Daoy (cell line): ENCODE measurements at places on chromosomes 2 and 18.
A peak's percentile ranks its signal among the peaks of the same experiment; 100 is the strongest.

DNA sequence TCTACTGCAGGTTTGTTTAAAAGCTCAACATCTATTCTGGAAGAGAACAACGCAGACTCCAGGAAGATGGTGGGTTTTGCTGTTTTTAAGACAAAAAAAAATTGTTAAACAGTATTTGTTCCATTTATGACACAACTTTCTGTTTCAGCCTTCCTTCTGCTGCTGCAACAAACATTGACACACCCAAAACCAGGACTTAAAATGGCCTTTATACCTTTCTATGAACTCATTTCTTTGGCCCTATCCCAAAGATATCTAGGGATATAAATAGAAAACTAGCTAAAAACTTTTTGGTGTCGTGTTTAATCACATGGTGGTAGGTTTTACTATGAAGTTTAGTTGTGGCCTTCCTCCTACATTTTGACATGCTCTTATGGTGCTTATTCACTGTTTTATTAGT is 964 bp upstream of the GALNT3 start:
- DNase-seq: no peak

DNA sequence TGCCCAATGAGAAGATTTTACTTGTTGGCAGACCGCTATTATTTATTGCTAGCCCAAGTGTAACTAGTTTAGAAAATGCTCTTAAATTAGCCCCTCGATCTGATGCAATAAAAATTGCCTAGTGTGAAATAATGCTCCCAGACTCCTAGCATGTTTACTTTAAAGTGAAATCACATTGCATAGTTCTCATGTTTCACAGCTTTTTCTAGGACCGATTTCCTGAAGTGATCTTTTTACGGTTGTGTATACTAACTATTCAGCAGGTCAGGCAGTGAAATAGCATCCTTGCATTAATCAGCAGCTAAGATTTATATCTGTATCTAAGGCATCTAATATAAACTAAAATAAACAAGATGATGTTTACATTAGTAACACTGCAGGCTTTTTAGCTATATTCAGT is 52.4 kb downstream of the PMS1 start:
- DNase-seq: peak; percentile 6

DNA sequence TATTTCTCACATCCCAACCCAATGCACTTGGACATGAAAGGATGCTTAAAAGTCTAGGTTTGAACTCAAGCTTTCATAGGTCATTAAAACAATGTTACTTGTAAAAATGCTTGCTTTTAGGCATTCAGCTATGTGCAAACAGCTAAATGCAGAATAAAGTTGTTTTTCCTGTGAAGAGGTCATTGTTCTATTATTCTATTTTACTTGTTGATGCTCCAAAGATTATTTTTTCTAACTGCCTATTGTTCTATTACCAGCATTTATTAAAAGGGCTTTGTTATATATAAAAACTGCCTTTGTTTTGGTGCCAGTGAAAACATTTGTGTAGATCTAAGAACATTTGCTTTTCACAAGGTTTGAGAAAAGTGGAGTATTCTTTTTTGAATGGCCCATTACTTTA is 49.4 kb downstream of the TMEM178A start:
- DNase-seq: no peak

GRCh38 chr2:36438449-36438977 is 82.9 kb downstream of the CRIM1 start:
- peak; percentile 94 for DNase-seq

GRCh38 chr2:195907474-195907873 is 161.2 kb downstream of the DNAH7 start:
- DNase-seq: no peak

DNA sequence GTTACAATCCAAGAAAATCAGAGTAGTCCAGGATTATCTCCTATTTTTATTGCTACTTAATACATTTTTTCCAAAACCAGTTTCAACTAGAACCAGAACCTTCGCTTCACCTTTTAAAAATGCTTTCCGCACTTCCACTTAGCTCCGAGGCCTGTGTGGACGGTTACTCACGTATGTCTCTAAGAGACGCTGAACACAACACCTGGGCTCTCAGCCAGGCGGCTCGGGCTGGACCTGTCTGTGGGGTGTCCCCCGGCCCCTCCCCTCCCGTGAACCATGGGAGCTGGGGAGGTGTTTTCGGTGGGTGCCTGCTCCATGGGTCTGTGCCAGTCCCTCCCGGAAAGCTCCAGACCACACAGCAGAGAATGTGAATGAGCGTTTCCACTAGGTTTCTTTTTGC is 223.8 kb downstream of the GLI2 start:
- DNase-seq: no peak

- DNase-seq: peak; percentile 42
Measured at GRCh38 chr2:113233593-113234550, 44.8 kb downstream of the PAX8 start.
